ENCODE measurements at places on chromosomes 2 and 18.

- DNase-seq = no peak
Measured at GRCh38 chr2:96345438-96345837, 9.9 kb downstream of the NCAPH start.

DNA sequence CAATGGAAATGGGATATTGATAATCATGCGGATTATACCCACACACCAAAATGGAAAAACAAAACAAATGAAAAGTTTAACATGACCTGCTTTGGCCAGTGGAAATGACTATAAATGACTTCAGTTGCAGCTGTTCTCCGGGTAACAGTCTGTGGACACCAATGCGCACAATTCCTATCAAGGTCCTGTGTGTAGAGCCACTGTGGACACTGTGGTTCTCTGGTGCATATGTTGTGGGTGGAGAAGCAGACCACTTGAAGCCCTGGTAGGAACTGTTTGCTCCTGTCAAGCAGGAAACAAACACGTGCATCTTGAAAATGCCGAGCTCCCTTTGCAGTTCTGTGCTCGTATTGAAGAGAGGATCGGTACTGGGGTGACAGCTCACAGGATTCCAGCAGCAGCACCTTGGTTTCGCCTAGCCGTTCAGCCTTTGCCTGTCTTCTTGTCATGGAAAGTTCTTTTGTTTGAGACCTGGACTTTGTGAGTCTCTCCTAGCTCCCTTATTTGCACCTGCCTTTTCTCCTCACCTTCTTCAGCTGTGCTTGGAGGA lies 32.9 kb downstream of the NCK2 start:
- DNase-seq = no peak

GRCh38 chr2:62221141-62221540 lies 25.2 kb downstream of the B3GNT2 start:
- no peak for DNase-seq

- DNase-seq = no peak
Measured at GRCh38 chr2:203310688-203311436, 17.3 kb upstream of the ABI2 start.

DNA sequence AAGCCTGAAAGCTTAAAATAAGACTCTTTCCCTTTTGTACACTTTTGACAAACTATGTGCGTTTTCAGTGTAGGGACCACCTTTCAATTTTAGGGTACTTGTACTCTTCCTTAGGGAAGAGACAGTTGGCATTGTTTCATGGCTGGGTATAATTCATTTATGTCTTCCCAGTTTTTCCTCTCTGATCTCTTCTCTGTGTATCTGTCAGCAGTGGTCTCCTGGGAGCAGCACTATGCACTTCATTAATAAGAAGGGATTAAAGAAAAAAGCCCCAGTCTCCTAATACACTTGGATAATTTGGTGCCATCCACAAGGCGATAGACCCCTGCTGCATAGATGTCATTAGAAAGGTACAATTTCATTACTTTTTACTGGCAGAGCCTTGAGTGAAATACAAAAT lies 12.1 kb downstream of the AQP4 start:
- DNase-seq = no peak

DNA sequence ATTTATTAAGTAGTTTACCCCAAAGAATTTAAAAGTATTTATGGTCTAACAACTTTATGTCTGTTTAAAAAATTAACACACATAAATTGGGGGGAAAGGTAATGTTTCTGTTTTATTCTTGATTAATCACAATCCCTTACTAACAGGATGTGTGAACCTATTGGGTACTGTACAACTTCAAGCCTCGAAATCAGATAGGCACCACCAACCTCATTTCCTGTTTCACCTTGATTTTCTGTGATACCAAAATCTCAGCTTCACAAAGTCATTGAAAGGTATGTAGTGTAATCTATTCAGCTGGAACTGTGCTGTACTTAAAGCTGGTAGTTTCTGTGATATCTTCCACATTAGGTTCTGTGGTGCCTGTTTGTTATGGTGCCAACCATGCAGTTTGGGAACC lies 4.0 kb downstream of the RNMT start:
- DNase-seq = no peak

- no peak for DNase-seq
Measured at GRCh38 chr2:230267556-230267955, 42.0 kb downstream of the SP140 start.

GRCh38 chr2:150630587-150631235 lies 143.2 kb upstream of the RND3 start:
- DNase-seq = no peak

- DNase-seq = no peak
Measured at GRCh38 chr18:32167980-32168730, 21.7 kb upstream of the MEP1B start.
